ENCODE measurements at places on chromosomes 1 and 21.

DNA sequence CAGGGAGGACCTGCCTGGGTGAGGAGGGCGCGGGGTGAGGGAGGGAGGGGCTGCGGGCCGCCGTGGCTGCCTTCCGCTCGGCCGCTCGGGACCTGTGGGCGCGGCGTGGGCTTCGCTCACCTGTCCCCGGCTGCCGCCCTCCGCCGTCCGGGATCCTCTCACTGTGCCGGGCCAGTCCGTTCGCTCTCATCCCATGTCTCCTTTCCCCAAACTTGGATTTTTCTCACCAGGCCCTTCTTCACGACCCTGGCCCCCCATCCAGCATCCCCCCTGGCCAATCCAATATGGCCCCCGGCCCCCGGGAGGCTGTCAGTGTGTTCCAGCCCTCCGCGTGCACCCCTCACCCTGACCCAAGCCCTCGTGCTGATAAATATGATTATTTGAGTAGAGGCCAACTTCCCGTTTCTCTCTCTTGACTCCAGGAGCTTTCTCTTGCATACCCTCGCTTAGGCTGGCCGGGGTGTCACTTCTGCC is 362 bp downstream of the ZBTB48 start:
- no peak for DNase-seq

GRCh38 chr1:115953180-115953579 is 23.1 kb upstream of the SLC22A15 start:
- no peak for DNase-seq

DNA sequence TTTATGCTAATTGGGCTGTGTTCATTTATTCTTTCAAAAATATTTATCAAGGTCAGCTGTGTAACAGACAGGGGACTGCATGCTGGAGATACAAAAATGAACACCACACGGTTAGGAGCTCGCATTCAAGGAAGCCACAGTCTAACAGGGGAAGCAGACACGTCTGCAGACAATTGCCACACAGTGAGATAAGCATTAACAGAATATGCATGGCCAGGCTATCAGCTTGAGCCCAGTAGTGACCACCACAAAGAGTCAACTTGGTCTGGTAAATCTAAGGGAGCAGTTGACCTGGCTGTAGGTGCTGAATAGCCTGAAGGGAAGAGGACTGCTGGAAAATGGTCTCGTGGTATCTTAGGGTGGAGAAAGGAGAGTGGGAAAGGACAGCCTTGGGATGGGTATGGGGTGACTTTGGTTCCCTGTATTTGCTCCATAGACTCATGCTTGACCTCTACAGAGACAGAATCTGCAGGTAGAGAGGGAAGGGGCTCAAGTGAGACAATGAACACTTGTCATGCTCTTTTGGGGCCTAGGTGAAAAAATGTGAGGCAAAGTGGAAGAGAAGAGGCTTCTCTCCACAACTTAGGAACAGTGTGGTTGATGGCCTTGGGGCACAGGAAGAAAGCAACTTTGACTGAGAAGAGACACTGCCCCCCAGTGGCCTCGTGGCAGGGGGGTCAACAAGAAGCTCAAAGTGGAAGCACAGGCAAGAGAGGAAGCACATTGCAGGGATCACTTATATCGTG is 7.6 kb upstream of the NPL start:
- DNase-seq, result peak; percentile 44

GRCh38 chr1:93179886-93180722 is at the start of gene TMED5:
TMED5 (minus strand) TSS chr1:93180413; CDS start chr1:93180242, 171 bp downstream.
- peak; percentile 95 for DNase-seq

DNA sequence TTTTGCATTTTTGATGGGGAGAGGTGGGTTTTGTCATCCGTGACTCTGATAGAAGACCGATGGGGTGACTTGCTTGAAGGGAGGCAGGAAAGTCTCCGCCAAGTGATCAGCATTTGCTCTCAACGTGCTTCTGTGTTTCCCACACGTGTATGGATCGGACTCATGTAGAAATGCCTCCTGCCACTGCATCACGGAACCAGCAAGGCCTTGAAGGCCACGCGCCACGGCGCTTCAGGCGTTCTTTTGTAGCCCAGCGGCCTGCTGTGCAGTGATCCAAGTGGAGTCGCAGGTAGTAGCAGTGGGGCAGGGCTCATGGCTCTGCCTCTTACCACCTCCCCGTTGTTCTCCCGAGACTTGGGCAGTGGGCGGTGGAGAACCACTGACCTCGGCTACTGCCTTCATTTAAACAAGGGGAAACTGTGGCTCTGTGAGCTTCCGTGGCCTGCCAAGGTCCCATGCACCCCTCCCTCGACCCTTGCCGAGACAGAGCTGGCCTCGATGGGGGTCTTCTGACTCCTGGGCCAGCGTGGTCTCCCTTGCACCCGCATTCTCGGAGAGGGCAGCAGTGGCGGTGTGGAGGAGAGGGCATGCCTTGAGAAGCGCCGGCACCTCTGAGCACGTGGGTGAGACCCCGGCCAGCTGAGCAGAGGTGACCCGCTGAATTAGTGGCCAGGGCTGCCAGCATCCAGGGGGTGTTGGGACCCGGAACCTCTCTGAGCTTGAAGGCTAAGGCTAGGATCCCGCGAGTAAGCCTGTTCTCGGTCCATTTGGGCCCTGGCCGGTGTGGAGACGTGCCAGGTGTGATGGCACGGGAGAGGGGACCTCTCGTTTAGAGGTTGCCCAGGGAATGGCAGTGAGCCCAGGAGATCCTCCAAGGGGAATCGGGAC is 46.1 kb upstream of the ABCG1 start:
- no peak for DNase-seq

- no peak for DNase-seq
These were observed 118.2 kb upstream of the HOOK1 start for GRCh38 chr1:59696421-59697115.

GRCh38 chr1:221837896-221838295 is 96.0 kb upstream of the DUSP10 start:
- peak; percentile 30 for DNase-seq

- DNase-seq, result no peak
These were observed 5.3 kb upstream of the SRP9 start for GRCh38 chr1:225772323-225772768.

DNA sequence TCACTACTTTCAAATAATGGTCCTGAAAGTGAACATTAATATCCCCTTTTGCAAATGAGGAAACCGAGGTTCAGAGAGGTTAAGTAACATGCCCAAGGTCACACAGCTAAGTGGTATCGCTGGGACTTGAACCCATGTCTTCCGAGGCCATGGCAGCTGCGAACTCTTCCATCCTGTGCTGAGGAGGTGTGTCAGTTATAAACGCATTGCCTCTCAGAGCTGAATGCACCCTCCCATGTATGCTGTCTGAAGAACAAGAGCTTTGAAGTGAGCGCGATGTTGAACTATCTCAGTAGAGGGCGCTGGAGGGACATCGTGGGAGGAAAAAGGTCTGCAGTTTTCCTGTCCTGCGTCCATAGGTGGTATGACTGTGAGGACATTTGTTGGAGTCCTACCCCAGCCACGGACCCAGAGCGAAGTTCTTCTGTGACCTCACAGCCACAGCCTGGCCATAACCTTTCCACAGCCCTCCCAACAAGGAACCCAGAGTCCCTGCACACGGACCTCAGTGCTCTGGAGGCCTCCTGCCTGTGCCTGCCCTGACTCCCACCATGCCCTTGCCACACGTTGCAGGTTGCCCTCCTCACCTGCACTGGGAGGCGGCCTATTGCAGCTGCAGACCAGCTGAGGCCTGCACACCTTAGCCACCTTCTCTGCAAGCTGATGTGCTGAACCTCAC is 7.5 kb downstream of the MYOC start:
- peak; percentile 34 for DNase-seq

GRCh38 chr1:110210604-110211495 is 736 bp downstream of the KCNC4 start:
- peak; percentile 28 for DNase-seq

DNA sequence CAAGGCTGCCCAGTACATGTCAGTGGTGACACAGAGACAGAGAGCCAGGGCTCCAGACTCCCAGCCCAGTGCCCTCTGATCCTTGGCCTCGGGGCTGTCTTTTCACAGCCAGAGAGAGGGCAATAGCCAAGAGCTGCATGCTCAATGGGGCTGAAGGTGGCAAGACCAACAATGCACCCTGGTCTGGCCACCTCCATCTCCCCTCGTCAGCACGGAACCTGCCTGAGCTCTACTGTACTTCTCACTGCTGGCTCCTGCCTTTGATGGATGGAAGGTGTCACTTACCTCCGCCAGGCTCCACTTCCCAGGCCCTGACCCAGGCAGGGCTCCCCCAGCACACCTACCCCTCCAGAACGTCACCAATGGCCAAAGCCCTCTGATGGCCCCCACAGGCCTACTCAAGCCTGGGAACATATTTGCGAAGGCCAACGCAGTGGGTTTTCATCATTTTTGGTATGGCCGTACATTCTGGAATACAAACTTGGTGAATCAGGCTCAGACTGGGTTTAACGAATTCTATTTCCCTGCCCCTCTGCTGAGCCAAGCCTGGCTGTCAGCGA is 88.1 kb downstream of the DMRTB1 start:
- DNase-seq, result no peak

DNA sequence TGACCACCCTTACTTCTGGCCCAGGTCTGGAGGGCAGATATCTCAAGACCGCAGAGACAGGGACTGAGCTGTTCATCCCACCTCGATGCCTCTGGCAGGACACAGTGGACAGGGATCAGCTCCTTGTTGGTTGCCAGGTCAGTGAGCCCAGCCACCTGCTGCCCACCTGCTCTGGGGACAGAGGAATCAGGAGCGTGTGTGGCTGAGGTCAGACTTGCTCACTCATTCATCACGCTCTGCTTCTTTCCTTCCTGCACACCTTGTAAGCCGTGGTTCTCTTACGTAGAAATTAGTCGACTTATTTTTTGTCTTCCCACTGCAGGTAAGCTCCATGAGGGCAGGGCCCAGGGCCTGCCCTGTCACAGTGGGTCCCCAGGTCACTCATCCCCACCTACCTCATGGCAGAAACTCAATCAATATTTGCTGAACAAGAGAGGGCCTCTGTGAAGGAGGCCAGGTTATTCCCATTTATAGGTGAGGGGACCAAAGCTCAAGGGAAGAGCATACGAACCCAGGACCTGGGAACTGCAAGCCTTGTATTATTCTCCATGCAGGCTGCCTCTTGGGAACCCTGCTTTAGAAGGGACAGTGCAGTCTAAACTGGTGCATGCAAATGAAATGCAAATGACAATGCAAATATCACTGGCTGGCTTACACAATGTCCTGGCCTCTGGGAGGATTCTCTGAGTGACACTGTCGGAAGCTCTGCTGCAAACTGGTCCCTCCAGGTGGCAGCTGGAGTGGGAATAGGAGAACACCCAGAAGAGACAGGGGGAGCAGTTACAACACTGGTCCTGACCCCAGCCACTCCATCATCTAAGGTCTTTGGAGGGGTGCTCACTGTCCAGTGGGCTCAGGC is 58.4 kb upstream of the PAX7 start:
- DNase-seq, result no peak

GRCh38 chr1:98260412-98260811 is 339.6 kb upstream of the DPYD start:
- no peak for DNase-seq

DNA sequence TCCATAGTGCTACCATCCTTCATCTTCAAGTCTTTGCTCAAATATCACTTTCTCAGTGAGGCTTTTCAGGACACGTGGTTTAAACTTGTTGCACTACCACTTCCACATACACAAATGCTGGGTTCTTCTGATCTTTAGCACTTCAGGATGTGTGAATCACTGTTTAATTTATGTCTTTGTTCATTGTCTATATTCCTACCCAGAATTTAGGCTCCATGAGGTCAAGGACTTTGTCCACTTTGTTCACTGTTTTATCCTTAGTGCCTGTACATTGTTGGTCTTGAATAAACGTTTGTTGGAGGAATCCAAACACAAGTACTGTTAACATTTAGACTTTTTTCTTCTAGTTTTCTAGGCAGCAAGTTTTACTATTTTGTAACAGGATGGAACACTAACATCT is 42.6 kb upstream of the RALGPS2 start:
- no peak for DNase-seq

DNA sequence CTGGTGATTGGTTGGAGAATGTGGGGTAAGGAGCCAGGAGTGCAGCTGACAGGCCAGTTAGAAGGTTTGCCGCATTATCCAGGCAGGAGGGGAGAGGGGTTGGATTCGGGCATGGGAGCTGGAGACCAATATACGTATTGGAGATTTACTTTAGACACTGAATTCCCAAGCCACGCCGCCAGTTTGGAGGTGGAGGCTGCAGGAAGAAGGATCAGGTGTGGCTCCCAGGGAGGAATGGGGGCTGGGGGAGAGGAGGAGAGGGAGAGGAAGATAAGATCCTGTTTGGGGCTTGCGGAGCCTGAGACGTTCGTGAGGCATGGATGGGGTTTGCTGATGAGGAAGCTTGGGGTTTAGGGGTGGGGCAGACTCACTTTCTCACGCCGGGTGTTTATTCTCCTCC is 155.1 kb upstream of the IGSF21 start:
- DNase-seq, result no peak

- no peak for DNase-seq
These were observed 295.0 kb downstream of the NFIA start for GRCh38 chr1:61377242-61377958.

- no peak for DNase-seq
These were observed 36.2 kb downstream of the TLR5 start for GRCh38 chr1:223106856-223107255.

DNA sequence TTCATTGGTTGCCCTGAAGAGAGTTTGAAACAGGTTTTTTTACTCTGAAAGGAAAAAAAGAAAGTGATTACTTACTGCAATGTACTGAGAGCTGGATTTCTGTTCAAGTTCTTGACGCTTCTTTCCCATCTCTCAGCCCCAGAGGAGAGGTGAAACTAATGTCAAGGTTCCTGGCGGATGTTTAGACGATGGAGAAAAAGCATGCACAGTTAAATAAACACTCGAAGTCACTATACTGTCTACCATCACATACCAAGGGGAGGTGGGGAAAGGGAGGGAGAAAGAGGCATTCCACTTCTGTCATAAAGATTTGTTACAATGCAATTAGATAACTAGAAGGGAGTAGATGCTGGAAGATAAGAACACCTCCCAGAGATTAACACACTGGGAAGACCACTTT is 177.0 kb upstream of the TNR start:
- no peak for DNase-seq

- no peak for DNase-seq
These were observed 74.8 kb downstream of the FNBP1L start for GRCh38 chr1:93522721-93523120.

GRCh38 chr1:172398193-172398592 is 22.3 kb upstream of the C1orf105 start:
- no peak for DNase-seq

GRCh38 chr1:162716123-162716522 is 74.4 kb upstream of the HSD17B7 start:
- no peak for DNase-seq

GRCh38 chr1:2921970-2922686 is 99.1 kb upstream of the ACTRT2 start:
- DNase-seq, result no peak

DNA sequence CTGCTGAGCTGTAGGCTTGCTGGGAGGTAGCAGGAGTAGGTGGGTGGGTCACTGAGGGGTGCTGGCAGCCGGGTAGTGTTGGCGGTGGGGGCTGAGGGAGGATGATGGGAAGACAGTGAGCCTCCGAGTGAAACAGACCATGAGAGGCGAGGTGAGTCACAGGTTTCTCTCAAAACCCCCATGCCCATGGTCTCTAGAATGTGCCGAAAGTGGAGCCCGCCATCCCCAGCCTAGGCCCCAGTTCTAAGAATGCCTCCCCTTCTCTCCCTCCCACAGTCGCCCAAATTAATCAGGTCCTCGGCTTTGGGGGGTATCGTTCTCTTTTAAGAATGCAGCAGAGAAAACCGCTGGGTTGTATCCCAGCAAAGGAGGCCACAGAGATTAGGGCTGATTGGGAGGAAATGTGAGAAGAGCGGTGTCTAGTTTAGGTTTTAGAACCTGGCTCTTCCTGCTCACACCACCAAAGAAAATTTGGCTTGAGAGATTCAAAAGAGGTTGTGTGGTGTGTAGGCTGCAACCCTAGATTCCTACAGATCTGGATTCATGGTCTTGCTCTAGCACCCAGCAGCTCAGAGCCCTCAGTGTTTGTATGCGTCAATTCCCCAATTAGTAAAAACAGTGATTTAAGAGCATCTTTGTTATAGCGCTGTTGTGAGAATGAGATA is 27.7 kb upstream of the IL19 start:
- DNase-seq, result no peak
